ENCODE measurements at places on chromosomes 16 and 17. TPM values are rescaled to one million over a fixed set of nuclear protein-coding genes. Genes with fewer than 3 reads are reported as not detected.

- no peak for DNase-seq
These were observed 95.3 kb upstream of the CRHR1 start for GRCh38 chr17:45688820-45689219.

- no peak for DNase-seq
These were observed 3.4 kb upstream of the KRT38 start for GRCh38 chr17:41444186-41444585.

DNA sequence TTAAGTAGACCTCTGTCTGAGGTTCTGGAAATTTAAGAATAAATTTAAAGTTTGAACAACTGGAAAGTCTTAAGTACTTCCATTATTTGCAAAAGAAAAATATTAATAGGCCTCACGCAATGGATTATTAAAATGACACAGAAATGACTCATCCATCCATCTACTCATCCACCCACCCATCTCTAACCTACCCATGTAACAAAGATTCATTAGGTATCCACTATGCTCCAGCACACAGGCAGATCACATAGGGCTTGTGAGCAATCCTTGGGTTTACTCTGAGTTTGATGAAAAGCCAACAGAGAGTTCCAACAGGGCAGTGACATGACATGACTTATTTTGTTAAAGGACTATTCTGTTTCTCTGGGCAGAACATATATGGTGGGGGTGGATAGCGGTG, 93.3 kb downstream of the HELZ start:
- no peak for DNase-seq

DNA sequence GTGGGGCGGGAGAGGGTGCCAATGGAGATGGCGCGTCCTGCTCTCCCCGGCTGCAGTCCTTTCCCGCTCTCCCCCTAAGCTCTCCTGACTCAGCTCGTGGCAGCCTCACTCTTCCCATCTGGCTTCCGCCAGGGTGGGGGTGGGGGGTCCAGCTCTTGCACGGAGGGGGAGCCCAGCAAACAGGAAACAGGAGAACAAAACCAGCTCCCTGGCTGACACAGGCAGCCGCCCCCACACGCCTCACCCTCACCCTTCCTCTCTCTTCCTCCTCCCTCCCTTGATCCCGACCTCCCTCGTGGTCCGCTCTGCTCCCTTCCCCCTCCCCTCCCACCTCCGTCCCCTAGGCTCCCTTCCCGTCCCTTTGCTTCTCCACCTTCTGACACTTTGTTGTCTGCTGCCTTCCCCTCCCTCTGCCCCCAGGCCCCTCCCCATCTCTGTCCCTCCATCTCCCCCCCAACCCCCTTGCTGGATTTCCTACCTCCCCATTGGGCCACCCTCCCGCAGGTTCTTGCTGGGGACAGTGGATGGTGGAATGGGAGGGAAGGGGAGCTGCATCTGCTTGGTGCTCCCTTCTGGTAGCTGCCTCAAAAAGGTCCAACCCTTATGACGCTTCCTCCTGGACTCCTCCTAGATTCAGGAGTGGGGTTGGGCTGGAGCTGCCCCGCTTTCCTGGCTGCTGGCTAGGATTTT, 23.7 kb downstream of the ARHGAP23 start:
- peak; percentile 74 for DNase-seq

DNA sequence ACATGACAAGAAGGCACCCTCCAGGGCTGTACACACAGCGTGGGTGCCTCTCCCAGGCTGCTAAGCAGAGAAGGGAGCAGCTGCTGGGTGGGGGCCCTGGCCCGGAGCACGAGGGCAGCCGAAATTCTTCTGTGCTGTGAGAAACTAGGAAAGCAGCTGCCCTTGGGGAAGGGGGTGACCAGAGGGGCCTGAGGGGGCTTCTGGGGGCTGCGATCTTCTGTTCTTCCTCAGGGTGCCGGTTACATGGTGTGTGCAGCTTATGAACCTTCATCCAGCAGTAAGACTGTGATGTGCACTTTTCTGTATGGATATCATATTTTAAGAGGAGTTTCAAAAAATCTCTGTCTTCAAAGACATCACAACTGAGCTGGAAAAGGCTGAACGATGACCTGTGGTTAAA, 43.2 kb upstream of the METRNL start:
- no peak for DNase-seq

DNA sequence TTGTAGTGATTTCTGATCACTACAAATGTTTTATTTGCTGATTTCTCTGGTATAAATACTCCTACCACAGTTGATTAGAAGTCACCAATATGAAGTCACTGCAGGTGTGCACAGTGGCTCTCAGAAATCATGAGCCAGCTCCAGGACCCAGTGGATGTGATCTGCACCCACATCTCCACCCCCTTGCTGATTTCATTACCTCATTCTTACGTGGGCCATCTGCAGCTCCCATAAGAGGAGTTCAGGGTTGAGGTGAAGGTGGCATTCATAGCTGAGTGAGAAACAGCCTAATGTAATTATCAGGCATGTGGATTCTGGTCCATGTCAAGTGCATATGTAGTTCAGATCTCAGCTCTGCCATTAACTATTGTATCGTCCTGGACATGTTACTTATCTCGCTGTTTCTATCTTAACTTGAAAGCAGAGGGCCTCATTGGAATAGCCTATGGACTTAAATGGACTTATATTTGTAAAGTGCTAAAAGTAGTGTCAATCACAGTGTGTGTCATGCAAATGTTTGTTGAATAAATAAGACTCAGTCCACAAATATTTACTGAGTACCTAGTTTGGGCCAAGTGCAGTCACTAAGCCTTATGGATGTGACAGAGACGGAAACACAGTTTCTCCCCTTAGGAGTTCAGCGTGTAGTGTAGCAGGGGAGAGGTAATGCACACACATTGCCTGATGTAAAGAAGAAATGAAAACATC, 40.7 kb upstream of the ZKSCAN2 start:
- no peak for DNase-seq

DNA sequence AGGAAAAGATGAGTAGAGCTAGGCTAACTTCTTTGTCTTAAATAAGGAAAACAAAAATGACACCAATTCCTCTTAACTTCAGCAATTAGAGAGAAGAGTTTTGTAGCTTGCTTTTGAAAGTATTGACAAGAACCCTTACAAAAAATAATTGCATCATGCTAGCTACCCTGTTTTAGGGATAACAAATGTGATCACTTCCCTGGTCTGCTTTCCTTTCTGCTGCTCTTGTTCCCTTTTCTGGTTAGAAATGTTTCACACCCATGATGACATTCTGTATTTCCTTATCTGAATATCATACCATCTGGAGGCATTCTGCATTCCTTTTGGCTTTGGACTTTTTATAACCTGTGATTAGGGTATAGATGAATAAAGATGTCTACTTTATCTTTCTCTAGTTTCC, 9.9 kb upstream of the SMIM36 start:
- DNase-seq = no peak

GRCh38 chr17:30505868-30506417, 28.7 kb downstream of the GOSR1 start:
- no peak for DNase-seq

GRCh38 chr16:19639986-19640421, 78.0 kb downstream of the KNOP1 start:
- no peak for DNase-seq

DNA sequence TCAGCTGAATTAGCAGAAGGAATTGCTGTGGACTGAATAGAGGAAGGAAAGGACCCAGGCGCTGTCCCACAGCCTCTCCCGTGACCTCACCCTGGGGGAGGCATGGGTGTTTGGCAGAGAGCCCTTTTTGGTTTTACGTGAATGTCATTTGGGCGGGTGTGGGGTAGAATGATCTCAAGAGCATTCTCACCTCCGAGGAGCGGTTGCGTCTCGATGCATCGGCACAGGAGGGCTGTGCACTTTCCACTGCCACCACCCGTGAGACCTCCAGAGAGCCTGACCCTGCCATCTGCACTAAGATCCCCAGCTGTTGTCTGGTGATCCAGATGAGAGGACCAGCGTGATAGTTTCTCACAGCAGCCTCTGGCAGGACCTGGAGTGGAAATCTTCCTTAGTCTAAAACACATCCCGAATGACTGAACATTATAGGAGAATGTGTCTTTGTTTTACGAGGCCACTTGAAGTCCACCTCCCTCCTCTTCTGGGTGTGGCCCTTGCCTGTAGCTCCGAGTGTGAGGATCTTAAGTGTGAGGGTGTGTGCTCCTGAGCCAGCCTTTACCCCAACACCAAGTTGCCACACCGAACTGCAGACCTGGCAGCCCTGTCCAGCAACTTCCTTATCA, 29.3 kb downstream of the FOXK2 start:
- no peak for DNase-seq

- no peak for DNase-seq
These were observed 182.4 kb downstream of the DNAH9 start for GRCh38 chr17:11780621-11781020.

- no peak for DNase-seq
These were observed 115.1 kb downstream of the SOCS1 start for GRCh38 chr16:11140867-11141266.

- DNase-seq = no peak
These were observed 8.8 kb upstream of the SUMO2 start for GRCh38 chr17:75191584-75191983.

GRCh38 chr16:3691761-3692160, 25.6 kb downstream of the TRAP1 start:
- DNase-seq = no peak

DNA sequence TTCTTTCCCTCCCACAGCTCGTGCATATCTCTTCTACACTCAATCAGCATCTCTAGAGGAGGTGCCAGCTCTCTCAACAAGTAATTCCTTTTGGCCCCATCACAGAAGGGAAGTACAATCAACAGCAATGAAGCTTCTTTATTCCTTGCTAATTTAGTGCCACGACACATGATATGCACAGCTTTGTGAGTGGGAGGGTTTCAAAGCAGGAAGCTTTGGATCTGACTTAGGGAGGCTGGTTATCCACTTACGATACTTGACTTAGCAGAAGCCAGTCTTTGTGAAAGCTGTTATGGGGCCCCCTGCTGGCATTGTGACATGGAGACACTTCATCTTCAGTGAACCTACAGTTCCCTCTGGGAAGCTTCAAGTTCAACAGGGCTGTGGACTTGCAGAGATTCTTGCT, 81.0 kb downstream of the TMEM100 start:
- DNase-seq = peak; percentile 94

DNA sequence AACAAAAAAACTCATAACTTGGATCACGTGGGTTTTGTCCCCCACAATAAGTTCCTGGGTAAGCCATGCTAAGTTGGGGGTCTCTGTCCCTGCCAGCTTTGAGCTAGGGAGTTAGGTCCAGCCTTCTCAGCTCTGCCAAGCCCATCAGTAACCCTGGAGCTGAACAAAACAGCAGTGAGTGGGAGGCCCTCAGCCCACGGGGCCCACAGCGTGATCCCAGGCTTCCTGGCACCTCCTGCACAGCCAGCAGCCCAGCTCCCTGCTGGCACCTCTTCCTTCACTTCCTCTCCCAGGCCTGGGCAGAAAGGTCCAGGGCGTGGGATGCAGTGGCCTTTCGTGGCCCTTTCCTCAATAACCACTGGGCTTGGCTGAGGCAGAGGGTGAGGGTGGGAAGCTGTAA, 35.5 kb upstream of the CDC42EP4 start:
- DNase-seq = no peak

DNA sequence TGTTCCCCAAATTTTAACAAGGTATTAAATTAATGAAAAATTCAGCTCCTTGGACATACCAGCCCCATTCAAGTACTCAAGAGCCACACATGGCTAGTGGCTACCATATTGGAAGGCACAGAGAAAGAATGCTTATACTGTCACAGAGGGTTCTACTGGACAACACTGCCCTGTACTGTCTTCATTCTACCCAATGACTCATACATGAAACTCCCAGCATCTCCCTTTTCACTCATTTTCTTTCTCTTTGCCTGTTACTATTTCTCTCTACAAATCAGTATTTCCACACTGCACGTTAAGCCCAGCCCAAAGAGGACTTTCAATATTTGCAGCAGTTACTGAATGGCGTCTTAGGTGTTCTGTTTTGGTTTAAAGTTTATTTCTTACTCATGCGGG, 72.1 kb upstream of the RCVRN start:
- DNase-seq = no peak

- DNase-seq = no peak
These were observed 45.2 kb downstream of the TOX3 start for GRCh38 chr16:52501746-52502145.

DNA sequence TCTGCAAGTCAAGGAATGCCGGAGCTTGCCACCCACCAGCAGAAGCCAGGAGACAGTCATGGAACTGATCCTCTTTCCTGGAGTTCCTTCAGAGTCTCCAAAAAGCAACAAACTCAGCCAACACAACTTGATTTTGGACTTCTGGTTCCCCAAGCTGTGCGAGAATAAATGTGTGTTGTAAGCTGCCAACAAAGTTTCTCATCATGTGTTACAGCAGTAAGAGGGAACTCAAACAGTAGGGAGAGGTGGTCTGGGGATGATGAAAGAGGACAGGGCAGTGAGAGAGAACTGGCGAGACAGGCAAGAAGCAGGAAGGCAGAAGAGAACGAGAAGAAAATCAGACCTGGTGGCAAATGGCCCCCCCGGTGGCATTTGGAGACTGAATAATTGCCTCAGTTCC, 204.9 kb downstream of the MAF start:
- DNase-seq = no peak

DNA sequence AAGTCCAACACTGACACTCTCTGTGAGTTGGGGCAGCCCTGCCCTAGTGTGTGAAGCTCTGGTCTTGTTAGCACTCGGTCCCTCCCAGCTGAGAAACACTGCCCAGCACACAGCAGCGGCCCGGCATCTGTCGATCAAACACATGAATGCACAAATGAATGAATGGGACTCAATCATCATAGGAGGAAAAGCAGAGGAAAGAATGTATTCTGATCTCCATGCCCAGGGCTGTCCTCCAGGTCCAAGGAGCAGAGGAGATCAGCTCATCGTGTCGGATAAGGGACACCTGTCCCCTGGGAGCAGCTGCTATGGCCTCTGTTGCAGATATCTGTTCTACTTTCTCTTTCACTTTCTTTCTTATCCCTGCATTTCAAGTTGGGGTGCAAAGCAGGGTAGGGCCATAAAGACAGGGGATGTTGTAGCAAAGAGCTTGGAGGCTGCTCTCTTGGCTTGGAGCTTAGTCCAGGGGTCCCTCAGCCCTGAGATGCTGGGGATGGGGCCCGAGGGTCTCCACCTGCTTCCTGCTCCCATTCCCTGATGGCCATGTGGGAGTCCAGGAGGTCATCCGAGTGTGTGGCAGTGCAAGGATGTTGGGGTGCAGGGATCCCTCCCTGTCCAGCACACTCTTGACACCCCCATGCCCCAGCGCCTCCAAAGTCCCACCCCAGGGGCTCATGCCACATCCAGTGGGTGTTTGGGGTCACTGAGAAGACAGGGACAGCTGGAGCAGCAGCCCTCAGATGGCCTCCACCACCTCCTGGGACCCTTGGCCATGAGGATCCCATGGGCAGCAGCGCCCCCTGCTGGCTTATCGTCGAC, 88.2 kb downstream of the IRF8 start:
- DNase-seq = no peak

GRCh38 chr16:69465083-69465721, 40.8 kb downstream of the CYB5B start:
- DNase-seq = no peak

- DNase-seq = no peak
These were observed 1.2 kb upstream of the FGF11 start for GRCh38 chr17:7437950-7438614.

The ARL17A gene
- 22.1 TPM for polyA plus RNA-seq

The CASKIN1 gene
- 1.8 TPM for polyA plus RNA-seq

The ADAD2 gene
- 0.25 TPM for polyA plus RNA-seq

The METTL9 gene
- polyA plus RNA-seq = 256 TPM

The CACNG5 gene
- polyA plus RNA-seq = 4.6 TPM

The PRKCB gene
- 4.5 TPM for polyA plus RNA-seq

The PDXDC1 gene
- 108 TPM for polyA plus RNA-seq

The SSTR5 gene
- polyA plus RNA-seq = 0.16 TPM

The ABCA6 gene
- 6.0 TPM for polyA plus RNA-seq

The PIMREG gene
- 45.2 TPM for polyA plus RNA-seq

The CD7 gene
- polyA plus RNA-seq = 0.55 TPM

The DRC3 gene
- polyA plus RNA-seq = 25.4 TPM

The NOXO1 gene
- polyA plus RNA-seq = 0.90 TPM
